ENCODE measurements at places on chromosomes 12 and 14.

DNA sequence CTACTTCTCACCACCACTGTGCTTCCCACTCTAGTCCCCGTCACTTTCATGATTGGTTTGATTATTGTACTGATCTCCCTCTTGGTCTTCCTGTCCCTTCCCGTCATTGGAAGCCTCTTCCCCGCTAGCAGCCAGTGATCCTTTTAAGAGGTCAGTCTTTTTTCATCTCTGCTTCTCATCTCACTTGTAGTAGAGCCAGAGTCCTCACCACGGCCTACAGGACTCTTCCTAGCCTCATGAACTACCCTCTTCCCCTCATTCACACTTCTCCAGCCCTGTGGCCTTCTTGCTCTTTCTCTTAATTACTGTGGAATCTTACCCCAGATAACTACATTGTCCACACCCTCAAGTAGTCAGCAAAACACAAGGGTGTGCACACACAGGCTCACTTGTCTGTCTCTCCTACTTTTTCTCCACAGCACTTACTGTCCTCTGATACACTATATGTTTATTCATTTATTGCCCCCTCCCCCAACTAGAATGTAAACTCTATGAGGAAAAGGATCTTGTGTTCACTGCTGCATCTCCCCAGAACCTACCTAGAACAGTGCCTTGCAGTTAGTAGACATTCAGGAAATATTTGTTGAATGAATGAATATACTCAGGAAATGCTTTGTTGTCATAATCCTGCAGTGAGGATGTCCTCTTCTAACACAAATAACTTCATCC is 66.3 kb downstream of the CKB start:
- DNase-seq, result no peak

GRCh38 chr12:93880853-93881522 is 203.8 kb downstream of the CRADD start:
- no peak for DNase-seq

DNA sequence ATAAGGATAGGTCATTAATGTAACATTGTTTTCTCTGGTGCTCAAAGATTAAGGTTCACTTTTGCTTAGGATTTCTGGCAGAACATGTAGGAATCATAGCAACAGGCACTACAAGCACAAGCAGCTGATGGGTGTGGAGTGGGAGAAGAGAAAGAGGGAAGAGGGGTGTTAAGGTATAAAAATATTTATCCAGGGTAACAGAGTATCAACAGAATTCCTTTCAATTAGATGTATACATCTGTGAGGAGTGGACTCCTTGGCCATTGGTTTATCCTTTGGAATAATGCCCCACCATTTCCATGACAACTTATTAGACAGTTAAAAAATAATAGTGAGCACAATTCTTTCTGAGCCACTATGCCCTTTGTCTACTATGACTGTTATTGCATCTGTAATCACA is 388.3 kb upstream of the DDHD1 start:
- no peak for DNase-seq

DNA sequence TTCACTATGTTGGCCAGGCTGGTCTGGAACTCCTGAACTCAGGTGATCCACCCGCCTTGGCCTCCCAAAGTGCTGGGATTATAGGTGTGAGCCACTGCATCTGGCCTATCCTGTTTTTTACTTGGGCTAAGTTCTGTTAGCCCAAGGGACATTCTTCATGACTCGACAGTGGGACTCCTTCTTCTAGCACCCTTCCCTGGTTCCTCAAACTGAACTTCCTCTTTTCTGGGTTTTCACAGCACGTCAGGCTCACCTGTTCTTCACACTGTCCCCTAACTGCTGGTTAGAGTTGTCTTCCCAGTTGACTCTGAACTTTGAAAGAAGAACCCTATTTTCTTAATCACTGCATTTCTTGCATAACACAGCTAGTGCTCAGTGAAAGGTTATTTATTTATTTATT is 22.5 kb downstream of the CABP1 start:
- no peak for DNase-seq

DNA sequence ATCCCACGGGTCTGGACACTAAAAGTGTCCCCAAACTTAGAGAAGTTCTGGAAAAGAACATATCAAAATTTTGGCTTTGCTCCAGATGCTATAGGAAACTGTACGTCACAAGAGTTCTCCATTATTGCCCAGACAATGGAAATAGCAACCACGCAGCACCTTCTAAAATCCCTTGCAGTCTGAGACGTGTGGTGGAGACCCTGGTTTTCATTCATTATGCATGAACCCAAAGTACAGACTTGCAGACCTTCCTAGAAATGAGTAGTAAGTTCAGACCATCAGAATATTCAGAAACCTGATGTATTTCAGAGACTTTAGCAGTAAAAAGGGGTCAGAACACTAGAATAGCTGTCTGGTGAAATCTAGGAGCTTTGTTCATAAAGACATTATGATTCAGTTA is 50.0 kb upstream of the BCL2L14 start:
- DNase-seq, result no peak

- DNase-seq, result peak; percentile 52
These were observed 126.9 kb downstream of the DUSP6 start for GRCh38 chr12:89225401-89225800.

GRCh38 chr12:15605881-15606590 is 183.2 kb downstream of the EPS8 start:
- DNase-seq, result no peak

- no peak for DNase-seq
These were observed 27.8 kb downstream of the SMCO2 start for GRCh38 chr12:27474344-27474743.

- DNase-seq, result no peak
These were observed 238.4 kb upstream of the HMGA2 start for GRCh38 chr12:65585648-65586602.

DNA sequence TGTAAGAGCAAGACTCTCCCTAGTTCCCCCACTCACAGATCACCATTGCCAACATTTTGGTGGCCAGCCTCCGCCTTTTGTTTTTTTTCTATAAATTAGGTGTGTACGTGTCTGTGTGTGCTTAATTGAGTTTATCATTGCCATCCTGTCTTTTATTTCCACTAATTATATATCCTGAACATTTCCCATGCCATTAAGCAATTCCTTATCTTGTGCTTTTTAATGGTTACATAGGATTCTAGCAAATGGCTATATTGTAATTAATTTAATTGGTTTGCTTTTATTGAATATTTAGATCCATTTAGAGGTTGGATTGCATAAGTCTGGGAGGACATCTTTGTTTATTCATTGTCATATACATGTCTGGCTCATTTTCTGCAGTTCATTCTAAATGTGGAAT is 107.3 kb upstream of the RTL1 start:
- no peak for DNase-seq

GRCh38 chr14:105091517-105092170 is 26.4 kb upstream of the GPR132 start:
- DNase-seq, result no peak

DNA sequence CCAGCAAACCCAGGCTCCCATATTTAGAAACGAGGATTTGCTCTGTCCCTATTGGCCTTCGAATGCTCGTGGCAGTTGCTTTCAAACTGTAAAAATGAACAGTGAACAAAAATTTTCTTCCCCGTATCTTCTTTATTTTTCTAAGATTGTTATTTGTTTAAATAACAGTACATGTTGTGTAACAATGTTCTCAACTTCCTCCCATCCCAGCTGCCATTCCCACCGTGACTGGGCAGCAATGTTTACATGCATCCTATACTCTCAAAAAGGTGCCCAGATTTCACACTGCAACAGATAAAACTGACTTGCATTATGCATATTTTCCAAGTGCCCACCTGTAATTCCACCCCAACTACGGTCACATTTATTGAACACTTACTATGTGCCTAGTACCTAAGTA is 12.8 kb downstream of the VCPKMT start:
- DNase-seq, result no peak

GRCh38 chr12:114272605-114273004 is 133.3 kb downstream of the TBX5 start:
- DNase-seq, result no peak

DNA sequence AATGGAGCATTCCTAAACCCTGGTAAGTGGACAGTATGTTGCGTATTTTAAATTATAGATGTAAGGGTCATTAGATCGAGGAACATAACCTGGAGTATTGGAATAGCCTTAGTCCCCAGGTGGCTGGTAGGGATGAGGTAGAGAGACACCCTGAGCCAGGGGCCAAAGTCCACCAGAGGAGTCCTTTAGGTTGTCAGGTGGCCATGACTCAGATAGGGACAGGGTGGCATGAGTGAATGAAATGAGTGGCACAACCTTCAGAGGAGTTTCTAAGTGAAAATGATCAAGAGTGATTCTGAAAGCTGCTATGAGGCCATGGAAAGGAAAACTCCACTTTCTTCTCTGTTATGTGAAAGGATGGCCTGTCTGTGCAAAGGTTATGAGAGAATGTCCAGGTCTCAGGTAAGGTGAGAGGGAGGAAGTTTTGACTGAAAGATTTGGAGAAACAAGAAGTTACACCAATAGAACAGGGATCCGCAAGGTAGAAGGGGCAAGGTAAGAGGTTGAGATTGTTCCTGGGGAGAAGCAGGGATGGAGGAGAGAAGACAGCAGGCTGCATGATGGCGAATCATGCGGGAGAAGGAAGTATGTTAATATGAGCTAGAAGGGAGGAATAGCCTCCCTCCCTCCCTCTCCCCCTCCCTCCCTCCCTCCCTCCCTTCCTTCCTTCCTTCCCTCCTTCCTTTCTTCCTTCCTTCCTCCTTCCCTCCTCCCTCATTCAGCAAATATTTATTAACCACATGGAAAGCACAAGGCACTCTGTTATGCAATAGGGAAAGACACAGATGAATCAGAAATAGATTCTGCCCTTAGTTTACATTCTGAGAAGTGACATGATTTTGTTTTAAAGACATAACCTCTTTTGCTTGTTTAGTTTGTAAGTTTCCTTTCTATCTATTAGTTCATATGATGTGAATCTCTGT is 14.0 kb upstream of the RIPK3 start:
- DNase-seq, result no peak

GRCh38 chr14:23544511-23545447 is 6.8 kb downstream of the ZFHX2 start:
- DNase-seq, result no peak

DNA sequence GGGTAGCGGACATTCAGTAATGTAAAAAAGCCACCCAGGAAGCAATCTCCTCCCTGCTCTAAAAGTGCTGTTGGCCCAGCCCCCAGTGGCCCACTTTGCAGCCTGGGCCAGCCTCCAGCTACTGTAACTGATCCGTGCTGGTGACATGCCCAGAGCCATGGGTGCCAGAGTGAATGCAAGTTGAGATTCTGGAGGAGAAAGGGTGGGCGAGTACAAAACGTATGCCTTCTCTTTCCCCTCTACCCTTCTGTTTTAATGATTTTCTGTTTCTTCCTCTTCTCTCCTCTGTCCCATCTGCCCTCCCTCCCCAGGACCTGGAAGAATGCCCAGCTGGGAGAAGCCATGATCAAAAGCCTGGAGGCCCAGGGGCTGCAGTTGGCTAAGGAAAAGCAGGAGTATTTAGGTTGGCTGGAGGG is 16.9 kb downstream of the PLEKHD1 start:
- no peak for DNase-seq

DNA sequence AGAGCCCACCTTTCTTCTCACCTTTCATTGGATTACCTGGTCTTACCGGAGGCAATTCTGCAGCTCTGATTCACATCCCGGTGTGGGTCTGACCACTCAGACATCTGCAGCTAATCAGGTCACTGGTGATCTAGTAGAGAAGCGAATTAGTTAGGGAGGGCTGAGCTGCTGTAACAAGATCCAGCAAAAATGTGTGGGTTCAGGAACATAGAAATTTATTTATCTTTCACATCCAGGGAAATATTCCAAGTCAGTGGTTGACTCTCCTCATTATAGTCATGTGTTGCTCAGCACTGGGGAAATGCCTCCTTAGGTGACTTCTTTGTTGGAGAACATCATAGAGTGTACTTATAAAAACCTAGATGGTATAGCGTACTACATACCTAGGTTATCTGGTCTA is 218.7 kb upstream of the PELI2 start:
- no peak for DNase-seq

GRCh38 chr12:18851271-18851670 is 113.4 kb downstream of the CAPZA3 start:
- DNase-seq, result no peak

GRCh38 chr12:89236237-89236636 is 116.1 kb downstream of the DUSP6 start:
- DNase-seq, result no peak

DNA sequence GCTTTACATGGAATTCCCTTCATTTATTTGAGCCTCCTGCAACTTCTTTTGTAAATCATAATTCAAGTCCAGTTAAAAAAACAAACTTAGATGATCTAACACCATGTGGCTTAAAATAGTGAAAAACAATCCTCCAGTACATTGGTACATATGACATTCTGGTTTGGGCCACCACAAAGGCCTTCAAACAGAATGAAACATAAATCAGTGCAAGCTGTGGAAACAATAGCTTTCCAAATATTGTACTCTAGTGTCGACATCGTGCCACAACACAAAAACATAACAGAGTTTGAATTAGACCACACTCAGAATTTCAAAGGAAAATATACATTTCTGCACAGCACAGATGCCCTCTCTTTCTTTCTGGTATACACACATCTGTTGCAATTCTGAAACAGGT is 751.3 kb downstream of the SLC6A15 start:
- DNase-seq, result no peak

DNA sequence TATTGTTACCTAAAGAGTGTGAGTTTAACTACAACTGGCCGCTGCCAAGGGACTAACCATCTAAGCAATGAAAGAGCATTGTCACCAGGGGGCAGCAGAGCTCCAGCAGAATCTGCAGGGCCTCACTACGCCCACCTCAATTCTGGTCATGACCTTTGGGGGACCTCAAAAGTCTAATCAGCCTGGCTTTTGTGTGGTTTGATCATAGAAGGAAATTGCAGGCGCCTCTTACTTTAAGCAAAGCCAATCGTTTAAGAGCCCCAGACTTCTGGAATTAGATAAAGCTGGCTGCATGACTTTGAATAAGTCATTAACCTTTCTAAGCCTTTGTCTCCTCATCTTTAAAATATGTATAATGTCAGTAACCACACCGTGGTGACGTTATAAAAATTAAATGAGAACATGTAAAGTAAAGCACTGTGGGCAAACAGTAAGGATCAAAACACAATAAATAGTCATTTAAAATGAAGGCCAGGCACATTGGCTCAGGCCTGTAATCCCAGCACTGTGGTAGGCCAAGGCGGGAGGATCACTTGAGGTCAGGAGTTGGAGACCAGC is 58.6 kb downstream of the TBX3 start:
- no peak for DNase-seq

GRCh38 chr12:10386857-10387256 is 3.0 kb downstream of the KLRK1 start:
- DNase-seq, result no peak

DNA sequence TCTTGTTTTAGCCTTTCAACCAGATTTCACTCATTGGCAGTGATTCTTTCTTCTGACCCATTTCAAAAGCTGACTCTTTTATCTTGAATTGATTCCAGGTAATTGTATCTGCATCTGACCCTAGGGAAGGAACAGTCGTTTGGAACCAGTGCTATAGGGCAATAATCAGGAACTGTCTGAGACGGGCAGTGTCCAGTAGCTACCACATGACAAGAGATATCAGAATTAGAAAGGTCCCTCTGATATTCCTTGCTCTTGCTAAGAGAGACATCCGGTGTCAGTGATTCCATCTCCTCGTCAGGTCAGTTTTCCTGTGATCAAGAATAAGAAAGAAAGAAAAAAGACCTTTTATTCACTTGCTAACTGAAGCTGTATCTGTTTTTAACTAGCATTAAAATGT is 47.8 kb upstream of the PDE3A start:
- DNase-seq, result no peak
